ENCODE measurements at places on chromosomes 12 and 14.

GRCh38 chr14:40599725-40600124 is 1007.0 kb upstream of the LRFN5 start:
- DNase-seq = no peak

DNA sequence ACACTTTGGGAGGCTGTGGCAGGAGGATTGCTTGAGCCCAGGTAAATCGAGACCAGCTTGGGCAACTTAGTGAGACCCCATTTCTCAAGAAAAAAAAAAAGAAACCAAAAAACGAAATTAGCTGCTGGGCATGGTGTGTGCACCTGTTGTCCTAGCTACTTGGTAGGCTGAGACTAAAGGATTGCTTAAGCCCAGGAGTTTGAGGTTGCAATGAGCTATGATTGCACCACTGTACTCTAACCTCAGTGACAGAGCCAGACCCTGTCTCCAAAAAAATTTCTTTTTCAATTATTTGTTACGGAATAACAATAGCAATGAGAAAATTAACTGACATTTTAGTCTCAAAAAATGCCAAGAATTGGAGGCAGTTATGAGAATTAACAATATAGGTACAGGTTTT is 128.0 kb downstream of the CCDC91 start:
- no peak for DNase-seq

GRCh38 chr12:4766445-4766844 is 46.2 kb downstream of the GALNT8 start:
- DNase-seq = no peak

- no peak for DNase-seq
Measured at GRCh38 chr12:44509471-44509870, 366.6 kb downstream of the NELL2 start.

DNA sequence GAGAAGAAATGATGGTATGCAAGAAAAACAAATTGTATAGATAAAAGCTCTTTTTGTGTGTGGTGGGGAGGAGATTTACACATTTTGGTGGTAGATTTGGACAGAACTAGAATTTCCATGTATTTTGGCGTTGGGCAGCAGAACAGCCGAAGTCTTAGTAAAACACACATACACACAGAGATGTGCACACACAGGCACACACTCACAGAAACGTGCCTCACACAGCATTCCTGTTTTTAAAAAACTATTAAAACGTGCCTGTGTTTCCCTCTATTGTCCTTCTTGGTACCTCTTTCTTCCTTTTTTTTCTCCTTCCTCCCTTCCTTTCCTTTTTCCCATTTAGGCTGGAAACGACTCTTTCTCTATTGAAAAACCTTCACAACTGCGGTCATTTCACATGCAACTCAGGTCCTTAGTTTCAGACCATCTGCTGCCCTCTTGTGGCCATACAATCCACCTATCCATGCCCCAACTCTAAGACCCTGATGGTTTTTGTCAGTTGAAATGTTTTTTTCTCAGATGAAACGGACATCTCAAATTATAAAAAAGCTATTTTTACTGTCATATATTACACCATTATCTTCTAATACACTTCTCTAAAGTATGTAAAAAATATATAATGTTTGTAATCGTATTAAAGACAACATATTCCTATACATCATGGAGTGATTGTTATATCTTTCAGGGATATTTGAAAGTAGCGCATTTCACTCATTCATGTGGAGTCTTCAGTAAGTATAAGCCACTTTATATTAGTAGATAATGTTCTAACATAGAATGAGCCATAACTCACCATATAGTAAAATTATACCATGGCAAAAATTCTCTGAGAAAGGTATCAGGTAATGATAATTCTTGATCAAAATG is 386.7 kb upstream of the NOVA1 start:
- DNase-seq = peak; percentile 12

- DNase-seq = no peak
Measured at GRCh38 chr12:122310626-122311333, 44.5 kb upstream of the VPS33A start.

DNA sequence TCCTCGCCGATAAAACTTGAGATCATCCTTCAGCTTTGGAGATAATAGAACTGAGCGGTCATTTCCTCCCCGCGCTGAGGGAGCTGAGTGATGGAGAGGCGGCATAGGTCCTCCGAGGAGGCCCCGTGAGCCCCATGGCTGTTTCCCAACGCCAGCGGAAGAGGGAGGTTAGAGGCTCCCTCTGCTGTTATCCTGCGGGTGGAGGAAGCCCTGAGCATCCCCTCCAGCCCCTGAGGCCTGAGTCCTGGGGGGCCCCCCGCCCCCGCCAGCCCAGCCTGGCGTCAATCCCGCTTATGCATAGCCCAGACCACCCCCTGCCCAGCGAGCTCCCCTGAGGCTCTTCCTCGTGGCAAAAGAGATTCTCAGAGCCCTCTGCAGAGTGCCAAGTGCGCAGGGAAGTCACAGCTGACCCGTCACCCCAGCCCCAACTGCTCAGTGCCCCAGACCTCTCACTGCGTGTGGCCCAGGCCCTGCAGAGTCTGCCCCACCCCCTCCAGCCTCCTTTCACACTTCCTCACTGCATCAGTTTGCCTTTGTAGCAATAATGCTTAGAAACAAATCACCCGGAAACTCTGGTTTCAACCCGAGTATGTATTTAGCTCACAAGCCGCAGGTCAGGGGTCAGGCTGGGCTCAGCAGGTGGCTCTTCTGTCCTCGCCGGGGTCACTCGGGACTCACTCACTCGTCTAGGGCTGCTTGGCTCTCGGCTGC is 44.7 kb upstream of the GALNT9 start:
- DNase-seq = no peak

DNA sequence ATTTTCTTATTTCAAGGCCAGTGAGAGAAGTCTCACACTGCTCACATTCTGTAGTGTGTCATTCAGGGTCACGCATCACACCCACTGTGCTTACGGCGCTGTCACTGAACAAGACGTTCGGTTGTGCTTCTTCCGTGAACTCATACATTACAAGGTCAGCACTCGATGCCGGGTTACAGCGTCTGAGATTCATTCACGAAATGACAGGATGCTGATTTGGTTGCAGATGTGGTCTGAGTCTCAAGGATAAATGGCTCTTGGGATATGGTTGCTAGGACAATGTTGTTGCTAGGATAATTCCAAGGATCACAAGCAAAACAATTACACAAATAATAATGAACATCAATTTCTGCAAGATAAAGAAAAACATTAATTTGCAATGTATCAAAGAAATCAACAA is 47.4 kb downstream of the STX2 start:
- no peak for DNase-seq

DNA sequence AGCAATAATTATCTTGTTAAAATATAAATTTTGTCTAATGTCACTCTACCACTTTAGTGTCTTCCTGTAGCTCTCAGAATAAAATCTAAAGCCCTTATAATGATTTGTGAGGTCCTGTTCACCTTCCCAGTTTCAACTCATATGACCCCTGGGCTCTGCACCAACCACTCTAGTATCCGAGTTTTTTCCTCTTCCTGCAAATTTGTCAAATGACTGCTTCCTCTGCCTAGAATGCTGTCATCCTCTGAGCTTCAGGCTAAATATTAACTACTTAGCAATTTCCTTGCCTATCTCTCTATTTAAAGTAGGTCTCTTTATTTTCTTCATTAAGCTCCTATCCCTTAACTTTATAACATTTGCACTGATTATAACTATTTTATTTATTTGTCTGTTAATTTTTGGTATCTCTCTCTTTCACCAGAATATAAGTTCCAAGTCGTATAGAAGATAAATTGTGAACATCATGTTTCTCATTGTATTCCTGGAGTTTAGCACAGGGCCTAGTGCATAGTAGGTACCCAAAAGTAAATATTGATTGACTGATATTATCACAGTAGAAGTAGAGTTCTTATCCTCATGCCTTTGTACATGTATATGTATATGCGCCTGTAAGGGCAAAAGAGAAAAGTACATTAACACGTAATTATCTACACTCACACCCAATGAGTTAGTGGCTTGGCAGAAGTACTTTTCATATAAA is 196.0 kb downstream of the BCAT1 start:
- DNase-seq = no peak

- DNase-seq = no peak
Measured at GRCh38 chr12:47757840-47758583, 668 bp downstream of the RAPGEF3 start.

GRCh38 chr12:132765361-132765760 is 3.7 kb upstream of the ANKLE2 start:
- no peak for DNase-seq

GRCh38 chr12:105329926-105330282 is 587 bp upstream of the C12orf75 start:
- no peak for DNase-seq

DNA sequence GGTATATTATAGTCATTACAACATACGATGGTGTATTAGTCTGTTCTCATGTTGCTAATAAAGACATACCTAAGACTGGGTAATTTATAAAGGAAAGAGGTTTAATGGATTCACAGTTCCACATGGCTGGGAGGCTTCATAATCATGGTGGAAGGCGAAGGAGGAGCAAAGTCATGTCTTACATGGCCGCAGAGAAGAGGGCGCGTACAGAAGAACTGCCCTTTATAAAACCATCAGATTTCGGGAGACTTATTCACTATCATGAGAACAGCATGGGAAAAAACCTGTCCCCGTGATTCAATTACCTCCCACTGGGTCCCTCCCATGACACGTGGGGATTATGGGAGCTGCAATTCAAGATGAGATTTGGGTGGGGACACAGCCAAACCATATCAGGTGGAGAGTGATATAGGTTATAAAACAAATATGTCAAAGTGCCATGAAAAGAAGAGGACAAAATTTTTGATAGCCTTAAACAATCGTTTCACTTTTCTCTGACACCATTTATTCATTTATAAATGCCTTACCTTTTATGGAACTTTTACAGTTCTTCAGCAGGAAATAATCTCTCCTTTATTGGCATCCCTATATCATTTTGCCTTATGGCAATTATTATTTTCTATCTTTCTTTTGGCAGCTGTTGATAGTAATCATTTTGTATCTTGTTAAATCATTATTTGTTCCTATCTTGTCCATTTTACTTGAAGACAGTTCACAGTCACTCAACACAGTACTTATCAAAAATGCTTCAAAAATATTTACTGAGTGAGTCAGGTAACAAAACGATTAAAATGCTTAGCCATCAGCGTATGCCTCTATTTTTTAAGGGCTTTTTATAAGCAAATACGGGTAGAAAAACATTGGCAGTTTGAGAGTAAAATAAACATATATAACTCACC is 196.0 kb downstream of the RAD51B start:
- DNase-seq = no peak

DNA sequence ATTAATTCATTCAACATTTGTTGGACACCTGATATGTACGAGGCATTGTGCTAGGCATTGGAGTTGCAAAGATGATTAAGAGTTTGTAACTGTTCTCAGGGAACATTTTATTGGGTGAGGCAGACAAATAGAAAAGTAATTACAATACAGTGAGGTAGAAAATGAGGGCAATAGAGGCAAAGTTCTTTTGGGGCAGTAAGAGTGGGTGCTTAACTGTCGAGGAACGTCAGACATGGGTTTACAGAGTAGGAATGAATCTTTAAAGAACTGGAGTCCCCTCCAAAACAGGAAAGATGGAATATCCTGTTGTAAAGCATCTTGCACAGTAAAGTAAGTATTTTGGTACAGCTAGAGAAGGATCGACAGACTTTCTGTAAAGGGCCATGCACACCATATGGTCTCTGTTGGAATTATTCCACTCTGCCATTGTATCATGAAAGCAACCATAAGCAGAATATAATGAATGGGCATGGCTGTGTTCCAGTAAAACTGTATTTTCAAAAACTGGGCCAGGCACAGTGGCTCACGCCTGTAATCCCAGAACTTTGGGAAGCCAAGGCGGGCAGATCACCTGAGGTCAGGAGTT is 9.1 kb downstream of the CREBL2 start:
- DNase-seq = no peak

- DNase-seq = no peak
Measured at GRCh38 chr14:70838076-70838475, 28.8 kb upstream of the MAP3K9 start.

GRCh38 chr12:44510510-44510909 is 365.6 kb downstream of the NELL2 start:
- DNase-seq = no peak

GRCh38 chr12:14239350-14239934 is 126.0 kb upstream of the ATF7IP start:
- no peak for DNase-seq

- DNase-seq = no peak
Measured at GRCh38 chr12:6620137-6620884, 13.1 kb upstream of the CHD4 start.

- no peak for DNase-seq
Measured at GRCh38 chr12:9731393-9731792, 1.5 kb downstream of the CLECL1 start.

DNA sequence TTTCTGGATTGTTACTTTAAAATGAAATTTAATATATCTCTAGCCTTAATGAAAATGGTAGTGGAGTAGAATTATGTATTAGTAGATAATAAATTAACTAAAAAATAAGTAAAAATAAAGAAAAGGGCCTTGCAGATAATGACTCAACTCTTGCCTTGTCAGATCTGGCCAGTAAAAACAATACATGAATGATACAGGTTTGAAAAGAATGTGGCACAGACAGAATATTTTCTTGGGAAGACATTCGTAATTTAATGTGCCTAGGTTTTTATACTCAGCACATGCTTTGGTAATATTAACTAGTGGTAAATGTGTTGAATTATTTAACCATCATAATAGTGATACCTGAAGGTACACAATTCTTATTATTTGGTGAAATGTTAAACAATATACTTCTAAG is 28.3 kb downstream of the ATF7IP start:
- no peak for DNase-seq

DNA sequence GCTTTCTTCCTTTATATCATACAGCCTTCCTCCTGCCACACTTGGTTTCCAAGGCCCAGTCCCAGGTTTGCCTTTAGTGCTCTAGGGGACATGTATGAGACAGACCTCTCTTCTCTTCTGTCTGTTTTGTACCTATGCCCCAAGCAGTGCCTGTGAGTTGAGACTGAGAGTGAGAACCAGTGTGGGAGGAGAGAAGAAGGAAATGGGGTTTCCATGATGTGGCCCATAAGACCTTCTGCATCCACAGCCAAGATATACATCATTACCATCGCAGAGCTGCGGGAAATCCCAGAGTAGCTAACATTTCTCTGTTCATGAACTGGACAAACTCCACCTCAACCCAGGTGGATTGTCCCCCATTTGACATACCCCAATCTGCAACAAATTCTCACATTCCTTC is 2.8 kb downstream of the TESPA1 start:
- DNase-seq = no peak

DNA sequence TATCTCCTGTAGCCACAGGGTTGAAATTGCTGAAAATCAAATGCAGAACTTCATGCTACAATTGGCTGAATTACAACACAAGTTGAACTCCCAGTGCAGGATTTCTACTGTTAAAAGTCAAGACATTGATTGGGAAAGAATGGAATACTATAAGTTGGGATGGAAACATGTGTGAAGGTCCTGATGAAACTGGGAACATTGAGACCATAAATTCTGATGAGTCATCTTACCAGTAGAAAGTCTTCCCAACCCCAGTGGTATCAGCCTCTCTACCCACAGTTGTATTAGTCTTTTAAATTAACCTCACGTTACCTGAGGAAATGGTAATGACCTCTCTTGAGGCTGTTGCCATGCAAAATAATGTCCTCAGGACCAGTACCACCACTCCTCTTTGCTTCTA is 27.4 kb upstream of the DYRK2 start:
- DNase-seq = no peak

Data from stimulated activated CD4-positive, alpha-beta T cell treated with anti-CD3 and anti-CD28 coated beads, TNF-alpha, amount 100 ng/mL, for 48 hours (primary cell).